Lower leg skin (tissue), 4 donors: ENCODE measurements at places on chromosomes 5 and 9. TPM values are rescaled to one million over a fixed set of nuclear protein-coding genes. Genes with fewer than 3 reads are reported as not detected.

The B4GALT1 gene
- 59.6 TPM for total RNA-seq

The SEPTIN8 gene
- 81.1 TPM for total RNA-seq

The BRINP1 gene
- not detected for total RNA-seq

The TAF11L10 gene
- not detected for total RNA-seq

The SURF2 gene
- total RNA-seq = 33.7 TPM

The SEMA5A gene
- total RNA-seq = 13.4 TPM

The PHF19 gene
- 11.5 TPM for total RNA-seq

The FAM151B gene
- 1.8 TPM for total RNA-seq

The DCTN4 gene
- 50.1 TPM for total RNA-seq

The CCL27 gene
- 199 TPM for total RNA-seq

DNA sequence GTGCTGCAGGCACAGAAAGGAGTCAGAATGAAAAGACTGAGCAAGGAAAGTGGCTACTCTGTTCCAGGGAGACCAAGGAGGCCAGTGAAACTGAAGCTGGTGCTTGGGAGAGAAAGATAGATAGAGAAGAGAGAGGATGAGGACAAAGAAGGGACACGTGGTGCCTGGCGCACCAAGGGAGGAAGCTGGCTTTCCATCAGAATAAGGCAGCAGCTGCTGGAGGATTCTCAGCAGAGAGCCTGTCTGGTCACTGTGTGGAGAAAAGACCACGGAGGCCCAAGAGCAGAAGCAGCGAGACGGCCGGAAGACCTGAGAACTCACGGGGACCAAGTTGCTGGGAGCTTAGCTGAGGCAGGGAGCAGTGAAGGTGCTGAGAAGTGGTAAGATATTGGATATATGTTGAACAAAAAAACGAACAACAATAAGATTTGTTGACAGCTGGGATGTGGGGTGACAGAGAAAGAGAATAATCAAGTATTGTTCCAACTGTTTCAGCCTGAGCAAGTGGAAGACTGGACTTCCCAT lies 116.1 kb downstream of the SEMA5A start:
- DNase-seq = no peak

- DNase-seq = no peak
Measured at GRCh38 chr5:165616490-165617405, 2111.3 kb downstream of the MAT2B start.

DNA sequence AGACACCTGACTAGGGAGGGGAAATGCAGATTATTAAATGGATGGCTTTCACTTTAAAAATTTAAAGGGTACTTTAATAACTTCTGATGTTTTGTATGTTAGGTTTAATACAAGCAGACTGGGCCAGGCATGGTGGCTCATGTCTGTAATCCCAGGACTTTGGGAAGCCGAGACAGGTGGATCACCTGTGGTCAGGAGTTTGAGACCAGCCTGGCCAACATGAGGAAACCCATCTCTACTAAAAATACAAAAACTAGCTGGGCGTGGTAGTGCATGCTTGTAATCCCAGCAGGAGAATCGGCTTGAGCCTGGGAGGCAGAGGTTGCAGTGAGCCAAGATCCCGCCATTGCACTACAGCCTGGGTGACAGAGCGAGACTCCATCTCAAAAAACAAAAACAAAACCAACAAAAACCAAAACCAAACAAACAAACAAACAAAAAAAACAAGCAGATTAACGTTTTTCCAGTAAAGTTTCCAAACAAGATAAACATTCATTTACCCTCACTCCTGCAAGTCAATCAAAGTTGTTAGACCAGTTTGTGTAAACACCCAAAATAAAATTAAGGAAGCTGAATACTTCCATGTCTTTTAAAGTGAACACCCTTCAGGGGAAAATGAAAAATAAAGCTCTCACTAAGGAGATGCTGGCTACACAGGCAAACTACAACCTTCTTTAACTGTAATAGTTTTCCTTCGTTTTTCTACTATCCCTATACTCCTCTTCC lies 14.1 kb downstream of the ETF1 start:
- no peak for DNase-seq

DNA sequence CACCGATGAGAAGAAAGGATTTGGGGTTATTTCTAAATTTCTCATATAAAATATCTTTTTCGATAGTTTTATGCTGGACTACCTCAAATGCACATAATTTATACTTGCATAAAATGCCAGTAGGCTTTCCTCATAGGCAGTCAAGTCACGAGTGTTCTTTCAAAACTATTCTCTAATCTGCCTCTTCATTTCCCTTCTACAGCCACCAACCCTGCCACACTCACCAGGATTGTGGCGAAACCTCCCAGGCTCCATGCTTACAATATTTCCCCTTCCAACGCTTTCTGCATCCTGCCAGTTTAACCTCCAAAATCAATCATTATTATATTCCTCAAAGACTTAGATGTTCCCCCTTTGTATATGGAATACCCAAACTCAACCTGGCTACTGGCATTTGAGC lies 65.4 kb downstream of the FRMD3 start:
- DNase-seq = no peak

- no peak for DNase-seq
Measured at GRCh38 chr9:13190040-13190439, 89.5 kb downstream of the MPDZ start.

- DNase-seq = no peak
Measured at GRCh38 chr9:122202111-122202510, 26.6 kb downstream of the LHX6 start.

- DNase-seq = no peak
Measured at GRCh38 chr9:137582286-137582860, 3.6 kb upstream of the DPH7 start.

DNA sequence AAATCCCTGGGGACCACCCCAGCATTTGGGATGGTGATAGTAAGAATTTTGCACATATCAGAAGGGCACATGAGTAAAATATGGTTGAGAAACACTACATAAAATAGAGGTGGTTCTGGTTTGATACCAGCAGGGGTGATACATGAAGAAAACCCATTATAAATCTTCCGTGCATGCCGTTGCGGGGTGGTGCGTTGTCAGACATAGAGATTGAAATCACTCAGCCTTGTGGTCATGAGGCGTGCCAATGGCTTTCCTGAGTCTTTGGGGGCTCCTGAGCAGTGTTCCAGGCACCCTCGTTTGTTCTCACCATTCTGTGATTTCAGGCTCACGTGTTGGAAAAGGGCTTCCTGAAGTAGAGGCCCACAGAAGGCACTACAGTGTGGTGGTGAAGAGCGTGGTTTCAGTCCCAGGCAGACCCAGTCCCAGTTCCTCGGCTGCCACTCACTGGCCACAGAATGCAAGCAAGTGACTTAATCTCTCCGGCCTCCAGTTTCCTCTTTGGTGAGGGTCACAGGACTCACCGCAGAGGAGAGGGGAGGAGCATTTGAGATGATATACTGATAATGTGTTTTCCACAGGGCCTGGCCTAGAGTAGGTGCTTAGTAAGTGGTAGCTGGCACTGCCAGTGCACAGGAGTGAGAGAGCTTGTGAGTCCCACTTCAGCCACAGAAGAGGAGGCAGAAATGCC lies 20.5 kb upstream of the GLRX start:
- DNase-seq = peak; percentile 80

DNA sequence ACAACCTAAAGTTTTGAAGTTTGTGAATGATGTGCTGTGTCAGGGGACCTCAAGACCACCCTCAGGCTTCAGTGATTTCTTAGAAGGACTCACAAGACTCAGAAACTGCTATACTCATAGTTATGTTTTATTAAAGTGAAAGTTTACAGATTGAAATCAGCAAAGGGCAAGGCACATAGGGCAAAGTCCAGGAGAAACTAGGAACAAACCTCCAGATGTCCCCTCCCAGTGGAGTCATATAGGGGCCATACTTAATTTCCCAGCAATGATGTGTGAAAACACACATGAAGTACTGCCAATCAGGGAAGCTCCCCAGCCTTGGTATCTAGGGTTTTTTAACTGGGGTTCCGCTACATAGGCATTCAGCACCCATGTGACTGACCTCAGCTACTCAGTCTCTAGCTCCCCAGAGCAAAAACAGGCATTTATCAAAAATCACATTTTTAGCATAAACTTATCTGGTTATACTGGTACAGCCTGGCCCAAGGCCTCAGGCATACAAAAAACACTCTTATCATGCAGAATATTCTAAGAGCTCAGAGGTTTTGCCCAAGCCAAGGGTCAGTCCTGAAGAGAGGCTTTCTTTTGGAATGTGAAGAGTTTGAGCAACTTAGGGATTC lies 74.7 kb upstream of the ANKRD55 start:
- no peak for DNase-seq

- DNase-seq = no peak
Measured at GRCh38 chr5:34535433-34535832, 120.7 kb upstream of the RAI14 start.

GRCh38 chr5:36790847-36791246 lies 85.7 kb upstream of the NIPBL start:
- no peak for DNase-seq

GRCh38 chr9:113738496-113738892 lies 137.6 kb upstream of the ZNF618 start:
- no peak for DNase-seq

GRCh38 chr9:114274217-114274616 lies 48.7 kb upstream of the ORM1 start:
- DNase-seq = no peak

GRCh38 chr9:1871626-1872419 lies 143.3 kb upstream of the SMARCA2 start:
- DNase-seq = no peak

GRCh38 chr5:165143741-165144140 lies 1638.3 kb downstream of the MAT2B start:
- no peak for DNase-seq

DNA sequence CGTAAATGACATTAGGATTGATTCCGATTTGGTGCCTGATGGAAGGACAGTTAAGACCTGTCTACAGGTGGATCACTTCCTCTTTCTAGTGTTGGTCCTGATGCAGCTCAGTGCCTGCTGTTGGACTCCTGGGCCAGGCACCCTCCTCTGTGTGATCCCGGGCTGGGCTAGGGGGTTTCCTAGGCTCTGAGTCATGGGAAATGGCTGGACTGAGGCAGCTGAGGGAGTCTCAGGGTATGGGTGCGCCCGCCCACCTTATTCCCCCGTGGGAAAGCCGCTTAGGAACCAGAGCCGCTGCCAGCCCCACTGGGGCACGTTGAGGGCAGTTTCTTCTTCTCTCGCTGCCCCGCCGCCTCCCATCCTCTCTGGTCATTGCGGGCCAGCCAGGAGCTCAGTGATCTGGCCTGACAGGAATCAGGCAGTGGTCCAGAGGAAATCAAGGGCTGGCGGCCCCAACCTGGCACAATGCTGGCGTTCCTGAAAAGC lies 12.9 kb downstream of the TCF7 start:
- DNase-seq = no peak

DNA sequence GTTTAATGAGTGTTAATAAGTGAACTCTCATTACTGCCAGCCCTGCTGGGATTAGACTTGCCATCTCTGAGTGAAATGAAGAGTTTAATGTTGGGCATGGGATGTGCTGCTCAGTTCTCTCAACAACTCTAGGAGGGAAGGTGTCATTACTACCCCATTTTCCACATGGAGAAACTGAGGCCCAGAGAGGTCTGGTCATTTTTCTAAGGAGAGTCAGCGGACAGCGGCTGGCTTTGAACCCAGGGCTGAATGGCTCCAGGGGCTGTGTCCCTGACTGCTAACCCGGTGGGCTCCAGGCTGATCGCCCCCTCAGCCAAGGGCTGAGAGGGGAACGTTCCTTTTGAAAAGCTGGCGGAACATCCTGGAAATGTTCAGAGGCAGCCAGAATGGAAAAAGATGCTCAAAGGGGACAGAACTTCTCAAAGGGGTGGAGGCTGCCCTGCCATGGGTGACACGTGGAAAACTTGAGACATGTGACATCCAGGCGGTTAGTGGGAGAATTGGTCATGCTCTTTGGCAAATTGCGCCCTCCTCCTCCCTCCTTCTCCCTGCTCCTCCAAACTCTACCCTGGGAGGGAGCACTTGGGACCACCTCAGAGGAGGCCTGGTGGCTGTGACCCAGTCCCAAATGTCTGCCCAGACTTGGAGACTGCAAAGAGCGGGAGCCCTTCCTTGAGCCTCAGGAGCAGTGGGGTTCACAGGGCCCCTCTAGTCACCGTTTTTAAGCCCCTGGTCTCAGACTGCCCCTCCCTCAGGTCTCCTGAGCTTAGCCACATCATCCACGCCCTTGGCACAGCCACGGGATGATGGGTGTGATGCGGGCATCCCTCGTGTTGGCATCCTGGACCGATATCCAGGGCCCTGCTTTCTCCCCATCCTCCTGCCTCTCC lies 28.7 kb downstream of the DNM1 start:
- peak; percentile 94 for DNase-seq

DNA sequence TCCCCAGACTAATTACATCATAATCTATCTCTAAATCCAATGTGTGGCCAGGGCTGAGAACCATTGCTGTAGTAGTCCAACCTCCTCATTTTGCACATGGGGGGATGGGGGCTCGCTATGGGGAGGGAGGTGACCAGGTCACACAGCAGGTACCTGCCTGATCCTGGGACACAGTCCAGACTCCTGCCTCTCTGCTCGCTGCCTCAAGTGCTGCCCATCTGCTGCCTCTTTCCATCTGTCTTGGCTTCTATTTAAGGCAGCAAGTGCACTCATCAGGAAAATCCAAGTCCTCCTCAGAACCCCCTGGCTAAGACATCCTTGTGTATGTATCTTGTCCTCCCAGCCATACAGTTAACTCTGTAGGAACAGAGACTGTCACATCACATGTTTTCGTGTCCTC lies 57.7 kb upstream of the FRRS1L start:
- DNase-seq = no peak

DNA sequence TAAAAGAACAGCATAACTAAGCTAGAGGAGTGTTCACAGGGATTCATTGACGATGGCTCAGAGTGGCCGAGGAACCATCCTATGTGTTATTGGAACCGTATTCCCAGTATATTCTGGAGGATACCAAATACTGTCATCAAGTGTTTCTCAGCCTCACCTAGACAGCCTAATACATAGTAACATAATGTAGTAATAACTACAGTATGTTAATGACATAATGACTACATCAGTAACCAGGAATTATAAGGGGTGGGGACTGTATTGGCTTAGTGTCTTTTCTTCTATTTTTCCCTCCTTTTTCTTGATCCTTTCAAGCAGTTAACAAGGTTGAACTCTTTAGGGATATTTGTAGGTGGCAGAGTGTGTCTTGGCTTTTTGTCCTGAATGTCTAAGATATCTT lies 26.6 kb upstream of the C9 start:
- no peak for DNase-seq
